ENCODE measurements at places on chromosomes 4 and X.

- DNase-seq = no peak
Observed at GRCh38 chrX:8632924-8633323, 99.0 kb downstream of the ANOS1 start.

GRCh38 chr4:22416403-22416802 is 99.5 kb downstream of the ADGRA3 start:
- no peak for DNase-seq

DNA sequence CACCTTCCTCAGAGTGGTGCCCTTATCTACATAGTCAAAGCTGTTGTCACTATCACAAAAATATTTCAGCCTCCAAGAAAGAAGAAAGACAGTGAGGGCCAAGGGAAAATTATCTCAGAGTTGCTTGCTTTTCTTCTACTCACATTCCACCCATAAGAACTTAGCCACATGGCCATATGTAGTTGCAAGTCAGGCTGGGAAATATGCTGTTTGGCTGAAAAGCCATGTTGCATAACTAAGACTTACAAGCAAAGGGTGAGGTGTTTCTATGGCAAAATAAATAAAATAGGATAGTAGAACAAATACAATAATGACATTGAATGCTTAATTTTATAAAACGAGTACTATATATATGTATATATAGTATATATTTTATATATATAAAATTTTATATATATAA is 365.9 kb upstream of the PABPC4L start:
- no peak for DNase-seq

DNA sequence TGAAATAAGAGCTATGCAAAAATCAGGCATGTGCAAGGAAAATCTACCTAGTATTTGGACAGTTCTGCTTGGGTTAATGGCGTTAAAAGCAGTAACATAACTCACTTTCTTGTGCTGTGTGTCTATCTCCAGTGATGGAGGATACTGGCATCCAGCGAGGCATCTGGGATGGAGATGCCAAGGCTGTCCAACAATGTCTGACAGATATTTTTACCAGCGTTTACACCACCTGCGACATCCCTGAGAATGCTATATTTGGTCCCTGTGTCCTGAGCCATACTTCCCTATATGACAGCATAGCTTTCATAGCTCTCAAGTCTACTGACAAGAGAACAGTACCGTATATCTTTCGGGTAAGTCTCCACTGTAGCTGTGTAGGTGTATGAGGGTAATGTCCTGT is 2.6 kb downstream of the PRDM8 start:
- no peak for DNase-seq

GRCh38 chr4:101009471-101009870 is 337.9 kb downstream of the PPP3CA start:
- no peak for DNase-seq

- DNase-seq = no peak
Observed at GRCh38 chr4:70313736-70314135, 21.0 kb upstream of the CABS1 start.

- DNase-seq = no peak
Observed at GRCh38 chrX:145410622-145411021, 163.3 kb downstream of the SPANXN1 start.

GRCh38 chrX:134801267-134801666 is 143.0 kb upstream of the PLAC1 start:
- DNase-seq = no peak
